ENCODE measurements at places on chromosomes 1 and 21.

DNA sequence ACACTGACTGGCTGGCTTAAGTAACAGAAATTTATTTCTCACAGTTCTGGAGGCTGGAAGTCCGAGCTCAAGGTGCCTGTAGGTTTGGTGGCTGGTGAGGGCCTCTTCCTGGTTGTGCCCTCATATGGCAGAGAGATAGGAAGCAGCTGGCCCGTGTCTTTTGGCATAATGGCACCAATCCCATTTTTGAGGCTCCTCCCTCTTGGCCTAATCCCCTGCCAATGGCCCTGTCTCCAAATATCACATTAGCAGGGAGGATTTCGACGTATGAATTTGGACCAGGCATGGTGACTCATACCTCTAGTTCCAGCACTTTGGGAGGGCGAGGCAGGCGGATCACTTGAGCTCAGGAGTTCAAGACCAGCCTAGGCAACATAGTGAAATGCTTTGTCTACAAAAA is 37.4 kb downstream of the AGPAT3 start:
- DNase-seq, result no peak

DNA sequence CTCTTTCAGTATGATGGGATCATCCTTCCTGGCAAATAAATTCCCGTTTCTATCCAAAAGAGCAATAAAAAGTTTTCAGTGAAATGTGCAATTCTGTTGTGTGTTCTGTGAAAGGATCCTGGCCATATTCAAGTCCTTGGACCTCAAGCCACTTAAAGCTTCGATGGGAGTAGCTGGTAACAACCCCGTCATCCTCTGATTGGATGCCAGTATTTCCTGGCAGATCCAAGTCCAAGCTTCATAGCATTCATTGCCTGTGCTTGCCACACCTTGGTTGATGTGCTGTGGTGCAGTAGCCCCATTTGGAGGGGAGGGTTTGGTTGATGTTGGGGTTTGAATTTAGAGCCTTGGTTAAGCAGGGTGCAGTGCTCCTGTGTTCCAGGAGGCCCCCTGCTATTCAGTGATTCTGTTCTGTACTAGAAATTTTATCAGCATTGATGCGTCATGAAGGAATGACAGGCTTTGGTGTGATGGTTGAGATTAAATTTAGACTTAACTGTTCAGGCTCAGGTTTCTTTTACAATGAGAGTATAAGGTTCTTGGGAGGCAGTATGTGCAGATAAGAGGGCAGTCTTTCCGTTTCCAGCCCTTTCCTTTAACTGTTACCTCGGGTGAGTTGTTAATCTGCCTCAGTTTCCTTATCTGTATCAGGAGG is 4.9 kb downstream of the RPL11 start:
- DNase-seq, result no peak

GRCh38 chr1:212699625-212700222 is at the start of gene BATF3:
TSS of gene BATF3 (minus strand) at chr1:212699840. CDS start at chr1:212699762, 78 bp downstream.
- no peak for DNase-seq

DNA sequence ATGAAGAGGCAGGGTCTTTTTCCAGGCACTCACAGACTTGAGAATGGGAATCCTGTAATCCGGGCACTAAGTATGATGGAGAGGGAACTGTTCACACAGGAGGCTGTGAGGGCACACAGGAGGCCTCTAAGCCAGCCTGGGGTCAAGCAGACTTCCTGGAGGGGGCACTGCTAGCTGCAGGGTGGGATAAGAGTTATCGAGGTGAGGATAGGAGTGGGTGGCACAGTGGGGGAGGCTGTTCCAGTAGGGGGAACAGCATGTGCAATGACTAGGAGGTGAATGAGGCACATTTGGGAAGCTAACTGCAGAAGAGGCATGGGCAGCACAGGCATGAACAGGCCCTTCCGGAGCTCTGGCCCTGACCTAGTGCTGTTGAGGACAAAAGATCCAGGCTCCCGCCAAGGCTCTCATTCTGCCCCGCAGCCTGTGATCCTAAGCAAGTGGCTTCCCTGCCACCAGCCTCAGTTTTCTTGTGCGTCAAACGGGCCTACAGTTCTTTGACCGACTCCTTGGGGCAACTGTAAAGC is 216.7 kb downstream of the TRABD2B start:
- no peak for DNase-seq

- no peak for DNase-seq
Observed at GRCh38 chr1:15935056-15935950, 40.6 kb downstream of the ZBTB17 start.

GRCh38 chr1:244830639-244831038 is 4.8 kb upstream of the COX20 start:
- DNase-seq, result no peak

GRCh38 chr1:79790950-79791349 is 784.4 kb upstream of the ADGRL4 start:
- DNase-seq, result no peak

- no peak for DNase-seq
Observed at GRCh38 chr1:201877877-201878401, 10.8 kb upstream of the SHISA4 start.

GRCh38 chr1:176444286-176444685 is 18.7 kb upstream of the PAPPA2 start:
- no peak for DNase-seq

GRCh38 chr1:2127187-2128145 is 67.1 kb downstream of the FAAP20 start:
- no peak for DNase-seq

DNA sequence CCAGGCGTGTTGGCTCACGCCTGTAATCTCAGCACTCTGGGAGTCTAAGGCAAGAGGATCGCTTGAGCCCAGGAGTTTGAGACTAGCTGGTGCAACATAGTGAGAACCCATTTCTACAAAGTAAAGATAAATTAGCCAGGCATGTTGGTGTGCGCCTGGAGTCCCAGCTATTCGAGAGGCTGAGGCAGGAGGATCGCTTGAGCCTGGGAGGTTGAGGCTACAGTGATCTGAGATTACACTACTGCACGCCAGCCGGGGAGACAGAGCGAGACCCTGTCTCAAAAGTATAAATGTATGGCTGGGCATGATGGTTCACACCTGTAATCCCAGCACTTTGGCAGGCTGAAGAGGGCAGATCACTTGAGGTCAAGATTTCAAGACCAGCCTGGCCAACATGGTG is 51.5 kb upstream of the LBR start:
- no peak for DNase-seq

GRCh38 chr1:103901072-103901471 is 151.4 kb downstream of the AMY1C start:
- DNase-seq, result no peak

DNA sequence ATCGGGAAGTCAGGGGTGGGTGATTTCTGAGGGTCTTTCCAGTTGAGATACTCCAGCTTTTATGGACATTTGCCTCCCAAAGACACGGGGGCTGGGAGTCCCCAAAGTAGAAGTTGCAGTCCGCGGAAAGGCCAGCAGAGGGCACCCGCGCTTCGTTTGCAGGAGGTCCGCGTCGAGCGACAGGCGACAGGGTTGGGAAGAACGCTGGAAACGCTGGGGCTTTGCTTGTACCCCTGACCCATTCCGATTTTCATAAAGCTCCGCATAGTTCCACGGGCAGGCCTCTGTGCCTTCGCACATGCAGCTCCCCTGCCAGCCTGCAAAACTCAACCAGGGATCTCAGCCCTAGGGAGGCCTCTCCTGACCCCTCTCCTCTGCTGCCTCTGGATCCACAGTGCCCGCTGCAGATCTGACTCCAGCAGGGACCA is 44.2 kb upstream of the LAPTM5 start:
- peak; percentile 64 for DNase-seq

DNA sequence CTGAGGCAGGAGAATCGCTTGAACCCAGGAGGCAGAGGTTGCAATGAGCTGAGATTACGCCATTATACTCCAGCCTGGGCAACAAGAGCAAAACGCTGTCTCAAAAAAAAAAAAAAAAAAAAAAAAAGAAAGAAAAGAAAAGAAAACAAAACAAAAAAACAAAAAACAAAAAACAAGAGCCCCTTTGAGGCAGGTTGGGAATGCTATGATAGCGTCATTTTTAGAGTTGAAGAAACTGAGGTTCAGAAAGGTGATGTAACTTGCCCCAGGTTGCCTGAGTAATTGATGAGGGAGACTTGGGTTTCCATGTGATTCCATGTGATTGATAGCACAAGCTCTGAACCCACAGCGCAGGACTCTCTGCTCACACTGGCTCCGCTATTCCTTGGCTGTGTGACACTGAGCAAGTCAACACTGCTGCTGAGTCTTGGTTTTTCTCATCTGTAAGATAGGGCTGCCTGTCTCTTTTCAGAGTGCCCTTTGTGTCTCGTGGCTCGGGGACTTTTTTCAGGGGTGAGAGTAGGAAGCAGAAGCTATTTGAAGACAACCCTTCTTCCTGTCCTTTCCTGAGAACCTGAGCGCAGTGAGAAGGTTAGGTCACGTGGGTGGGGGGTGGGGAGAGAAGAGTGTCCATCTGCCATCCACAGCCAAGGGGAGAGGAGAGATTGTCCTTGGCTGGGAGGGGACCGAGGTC is 2.5 kb downstream of the CNR2 start:
- peak; percentile 61 for DNase-seq

GRCh38 chr1:58779801-58780382 is 4.0 kb downstream of the JUN start:
- DNase-seq, result no peak

DNA sequence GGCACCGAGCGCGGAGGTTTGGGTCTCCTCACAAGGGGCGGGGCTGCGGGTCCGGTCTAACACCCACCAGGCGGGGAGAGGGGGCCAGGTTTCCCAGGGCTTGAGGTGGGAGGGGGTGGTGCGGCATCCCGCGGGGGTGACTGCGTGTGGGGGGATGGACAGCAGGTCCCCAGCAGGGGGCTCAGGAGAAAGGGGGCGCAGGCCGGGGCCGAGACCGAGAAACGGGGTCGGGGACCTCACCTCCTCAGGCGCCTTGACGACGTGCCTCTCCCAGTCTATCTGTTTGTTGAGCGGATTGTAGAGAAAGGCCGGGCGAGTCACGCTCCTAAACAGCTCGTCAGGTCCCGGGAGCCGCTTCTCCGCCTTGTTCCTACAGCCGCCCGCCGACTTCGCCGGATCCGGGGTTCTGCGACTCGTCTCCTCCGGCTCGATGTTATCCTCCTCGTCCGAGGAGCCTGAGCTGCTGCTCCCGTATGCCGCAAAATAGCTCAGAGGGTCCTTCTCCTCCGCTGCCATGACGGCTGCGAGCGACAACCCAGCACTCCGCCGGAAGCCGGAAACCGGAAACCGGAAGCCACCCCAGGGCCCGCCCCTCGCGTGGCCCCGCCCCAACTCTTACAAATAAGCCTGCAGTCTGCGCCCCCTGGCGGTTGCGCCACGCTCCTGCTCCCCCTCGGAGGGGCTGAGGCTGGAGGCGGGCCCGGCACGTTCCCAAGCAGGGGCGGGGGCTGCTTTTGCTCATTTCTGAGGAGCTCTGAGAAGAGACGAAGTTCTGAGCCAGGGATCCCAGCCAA is at the start of gene C1orf52:
C1orf52 (minus strand) TSS at position 545 of the 794 bp plus-strand sequence; CDS start at position 516, 29 bp downstream.
- DNase-seq, result peak; percentile 92

GRCh38 chr1:32014948-32015273 is 1.2 kb downstream of the KHDRBS1 start:
- DNase-seq, result peak; percentile 19

- no peak for DNase-seq
Observed at GRCh38 chr1:117857418-117857817, 72.0 kb downstream of the GDAP2 start.

- DNase-seq, result no peak
Observed at GRCh38 chr1:244665771-244666217, 12.9 kb downstream of the DESI2 start.

DNA sequence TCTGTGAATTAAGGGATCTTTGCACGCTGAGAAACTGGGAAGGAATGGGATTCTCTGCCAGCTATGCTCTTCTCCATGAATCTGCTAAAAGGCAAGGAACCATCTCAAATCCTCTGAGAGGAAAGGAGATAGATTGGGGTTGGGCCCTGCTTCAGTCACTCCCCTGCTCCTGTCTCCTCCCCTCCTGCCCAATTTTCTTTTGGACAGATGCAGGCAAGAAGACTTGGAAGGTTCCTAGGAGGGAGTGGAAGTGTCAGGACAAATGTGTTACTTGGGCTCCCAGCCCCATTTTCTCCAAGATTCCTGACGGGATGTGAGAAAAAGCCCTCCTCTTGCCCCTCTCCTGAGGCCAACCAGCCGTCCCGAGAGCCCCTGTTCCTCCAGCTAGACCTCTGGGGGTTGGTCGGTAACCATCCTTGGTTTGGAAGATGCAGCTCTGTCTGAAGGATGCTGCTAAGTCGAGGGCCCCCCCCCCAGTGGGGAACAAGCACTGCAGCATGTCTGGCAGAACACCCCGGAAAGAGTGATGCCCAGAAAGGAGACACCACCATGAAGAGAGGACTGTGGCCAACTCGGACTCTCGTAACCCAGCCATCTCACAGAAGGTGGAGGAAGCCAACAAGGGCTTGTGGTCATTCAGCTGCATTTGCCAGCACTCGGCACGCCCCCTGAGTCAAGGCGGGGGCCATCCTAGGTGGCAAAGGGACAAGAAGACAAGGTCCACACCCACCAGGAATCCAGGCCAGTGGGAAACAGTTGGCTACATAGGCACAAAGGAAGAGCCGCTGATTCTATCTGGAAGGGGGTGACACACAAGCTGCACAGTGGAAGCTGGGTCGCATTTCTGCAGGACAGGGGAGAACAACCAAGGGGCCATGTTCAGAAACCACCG is 43.7 kb downstream of the CDK18 start:
- DNase-seq, result no peak

GRCh38 chr1:56370513-56370912 is 208.8 kb downstream of the PLPP3 start:
- no peak for DNase-seq

DNA sequence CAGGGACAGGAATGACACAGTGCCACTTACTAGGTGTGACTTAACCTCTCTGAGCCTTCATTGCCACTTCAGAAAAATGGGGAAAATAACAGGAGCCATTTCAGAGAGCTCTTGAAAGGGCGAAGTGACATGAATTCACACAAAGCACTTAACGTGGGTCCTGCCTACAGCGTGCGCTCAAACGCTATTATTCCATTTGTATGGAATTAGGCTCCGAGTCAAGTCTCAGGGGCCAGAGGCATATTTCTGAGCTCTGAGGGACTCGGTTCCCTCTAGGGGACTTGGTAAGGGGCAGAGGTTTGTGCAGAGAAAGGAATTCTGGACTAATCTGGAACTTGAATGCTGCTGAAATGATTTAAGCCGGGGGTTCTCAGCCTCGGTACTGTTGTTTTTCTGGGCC is 14.1 kb downstream of the DRAXIN start:
- DNase-seq, result no peak

GRCh38 chr1:117644696-117645311 is 39.0 kb downstream of the TENT5C start:
- DNase-seq, result no peak

DNA sequence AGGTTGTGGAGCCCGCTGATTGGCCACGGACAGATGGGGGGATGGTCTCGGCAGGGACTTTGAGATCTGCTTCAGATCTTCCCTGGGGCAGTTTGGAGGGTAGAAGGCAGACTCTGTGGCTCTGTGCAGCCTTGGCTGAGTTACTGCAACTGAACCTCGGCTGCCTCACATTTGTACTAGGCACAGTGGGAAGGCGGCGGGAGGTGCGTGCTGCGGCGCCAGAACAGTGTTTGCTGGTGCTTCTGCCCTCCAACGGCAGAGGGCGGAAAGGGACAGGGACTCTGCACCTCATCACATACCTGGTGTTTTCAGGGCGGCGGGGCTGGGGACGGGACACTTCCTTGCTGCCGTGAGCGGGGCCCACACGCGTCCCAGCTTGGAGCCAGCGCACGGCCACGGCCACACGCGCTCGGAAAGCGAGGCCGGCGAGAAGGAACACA is 26.2 kb downstream of the SLC66A1 start:
- no peak for DNase-seq

- DNase-seq, result peak; percentile 24
Observed at GRCh38 chr1:212595787-212596714, 12.5 kb upstream of the ATF3 start.
